ENCODE measurements at places on chromosomes 16 and 17. TPM values are rescaled to one million over a fixed set of nuclear protein-coding genes. Genes with fewer than 3 reads are reported as not detected.

The CD300C gene
- total RNA-seq: 0.19 TPM

The OTOP3 gene
- 0.24 TPM for total RNA-seq

The ADAM11 gene
- 0.16 TPM for total RNA-seq

The NT5C3B gene
- total RNA-seq: 55.6 TPM

GRCh38 chr16:55083052-55083451 lies 152.4 kb downstream of the IRX5 start:
- no peak for ATAC-seq
